ENCODE measurements at places on chromosomes 12 and 14.

DNA sequence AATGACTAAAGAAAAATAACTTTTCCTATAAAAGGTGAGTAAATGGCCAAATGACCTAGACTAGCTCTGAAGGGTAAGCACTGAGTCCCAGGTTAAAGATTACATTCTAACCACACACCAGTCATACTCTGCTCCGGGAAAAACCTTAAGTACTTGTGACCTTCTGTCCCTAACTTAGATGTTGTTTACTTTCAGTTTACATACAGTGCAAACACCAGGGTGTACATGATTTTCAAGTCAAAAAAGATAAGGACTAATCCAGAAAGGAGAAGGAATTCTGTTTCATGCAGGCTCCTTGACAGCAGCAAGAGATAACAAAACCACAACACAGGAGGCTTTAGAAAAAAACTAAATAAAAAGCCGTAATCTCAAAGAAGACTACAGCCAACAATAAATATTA lies 174.2 kb downstream of the PPM1H start:
- DNase-seq, result no peak

- no peak for DNase-seq
These were observed 25.0 kb downstream of the YAF2 start for GRCh38 chr12:42213023-42213422.

DNA sequence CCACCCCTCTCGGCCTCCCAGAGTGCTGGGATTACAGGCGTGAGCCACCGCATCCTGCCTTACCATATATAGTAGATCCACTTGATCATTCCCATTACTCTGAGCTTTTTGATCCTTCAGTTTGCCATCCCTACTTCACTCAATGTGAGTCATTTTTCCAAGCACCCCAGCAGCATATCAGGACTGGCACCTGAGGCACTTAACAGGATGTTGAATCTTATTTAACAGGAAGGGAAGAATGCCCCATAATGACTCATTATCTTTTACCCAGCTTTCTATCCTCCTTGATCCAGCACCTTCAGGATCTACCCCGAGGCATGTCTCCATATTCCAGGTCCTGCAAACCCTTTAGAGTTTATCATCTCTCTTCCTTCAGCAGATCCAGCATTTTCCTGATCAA lies 84.9 kb upstream of the CMKLR1 start:
- DNase-seq, result no peak

GRCh38 chr12:105223352-105223845 lies 12.6 kb downstream of the APPL2 start:
- DNase-seq, result no peak

- no peak for DNase-seq
These were observed 549.6 kb downstream of the DIO2 start for GRCh38 chr14:79661752-79662151.

Measured in stimulated activated CD4-positive, alpha-beta T cell treated with anti-CD3 and anti-CD28 coated beads, Interleukin-4, amount 100 ng/mL, for 48 hours (primary cell).